Psoas muscle (tissue), 8 donors: ENCODE measurements at places on chromosomes 1 and 21. TPM values are rescaled to one million over a fixed set of nuclear protein-coding genes. Genes with fewer than 3 reads are reported as not detected.

GRCh38 chr1:5780324-5780716, 211.9 kb downstream of the NPHP4 start:
- no peak for DNase-seq

DNA sequence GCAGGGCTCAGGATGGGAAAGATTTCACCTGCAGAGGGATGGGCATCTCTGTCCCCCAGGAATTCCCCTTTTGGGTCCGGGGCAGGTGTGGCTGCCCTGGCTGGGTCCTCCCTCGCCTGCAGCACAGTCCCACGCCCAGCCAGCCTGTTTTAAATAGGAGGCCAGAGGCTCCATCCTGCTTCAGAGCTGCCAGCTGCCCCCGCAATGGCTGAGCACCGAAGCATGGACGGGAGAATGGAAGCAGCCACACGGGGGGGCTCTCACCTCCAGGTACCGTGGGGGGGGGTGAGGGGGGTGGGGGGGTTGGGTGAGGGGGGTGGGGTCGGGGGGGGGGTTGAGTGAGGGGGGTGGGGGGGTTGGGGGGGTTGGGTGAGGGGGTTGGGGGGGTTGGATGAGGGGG, 3.6 kb downstream of the SCNN1D start:
- DNase-seq = no peak

- DNase-seq = no peak
These were observed 55.5 kb downstream of the CAPN8 start for GRCh38 chr1:223609977-223610376.

GRCh38 chr1:93847811-93848288, 31.2 kb downstream of the DNTTIP2 start:
- DNase-seq = peak; percentile 72

GRCh38 chr1:8481650-8482380, 163.9 kb downstream of the SLC45A1 start:
- DNase-seq = no peak

- DNase-seq = no peak
These were observed 135.5 kb downstream of the TNFSF18 start for GRCh38 chr1:172915271-172915670.

- no peak for DNase-seq
These were observed 29.6 kb downstream of the CHIA start for GRCh38 chr1:111320066-111320879.

GRCh38 chr1:189851806-189852367, 625.8 kb downstream of the BRINP3 start:
- DNase-seq = no peak

DNA sequence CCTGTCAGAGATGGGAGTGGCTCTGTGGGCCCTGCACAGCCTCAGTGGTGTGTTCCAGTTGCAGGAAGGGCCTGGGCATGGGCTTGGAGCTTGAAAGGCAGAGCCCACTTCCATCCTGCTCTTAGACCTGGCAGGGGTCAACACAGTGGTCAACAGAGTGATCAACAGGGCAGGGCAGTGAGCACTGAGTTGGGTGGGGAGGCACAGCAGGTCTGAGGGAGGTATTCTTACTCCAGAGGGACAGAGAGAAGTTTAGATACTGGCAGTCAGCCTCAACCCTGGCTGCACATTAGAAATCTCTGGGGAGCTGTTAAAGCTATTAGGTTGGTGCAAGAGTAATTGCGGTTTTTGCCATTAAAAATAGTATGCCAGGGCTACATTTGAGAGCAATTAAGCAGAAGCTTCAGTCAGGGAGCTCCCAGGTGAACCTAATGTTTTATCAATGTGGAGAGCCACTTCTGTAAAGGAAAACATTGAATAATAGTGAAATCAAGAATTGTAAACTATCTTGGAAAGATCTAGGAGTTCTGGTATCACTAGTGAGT, 37.7 kb downstream of the SH3BGR start:
- no peak for DNase-seq

- DNase-seq = peak; percentile 47
These were observed 188.6 kb downstream of the FCRL5 start for GRCh38 chr1:157363660-157364140.

- peak; percentile 64 for DNase-seq
These were observed 9.9 kb upstream of the NPHP4 start for GRCh38 chr1:6001992-6002576.

- no peak for DNase-seq
These were observed 221.2 kb downstream of the SETD4 start for GRCh38 chr21:35838987-35839763.

GRCh38 chr1:16451841-16452528, 11.5 kb downstream of the NECAP2 start:
- DNase-seq = no peak

DNA sequence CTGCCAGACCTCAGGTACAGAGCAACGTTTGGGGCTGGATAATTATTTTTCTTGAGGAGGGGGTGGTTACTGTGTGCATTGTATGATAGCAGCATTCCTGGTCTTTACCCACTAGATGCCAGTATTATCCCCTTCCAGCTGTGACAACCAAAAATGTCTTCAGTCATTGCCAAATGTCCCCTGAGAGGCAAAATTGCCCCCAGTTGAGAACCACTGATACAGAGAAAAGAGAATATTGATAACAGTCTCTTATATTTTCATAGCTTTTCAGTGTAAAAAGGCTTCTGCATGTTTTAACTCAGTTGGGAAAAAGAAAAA, 51.8 kb upstream of the SYT14 start:
- no peak for DNase-seq

DNA sequence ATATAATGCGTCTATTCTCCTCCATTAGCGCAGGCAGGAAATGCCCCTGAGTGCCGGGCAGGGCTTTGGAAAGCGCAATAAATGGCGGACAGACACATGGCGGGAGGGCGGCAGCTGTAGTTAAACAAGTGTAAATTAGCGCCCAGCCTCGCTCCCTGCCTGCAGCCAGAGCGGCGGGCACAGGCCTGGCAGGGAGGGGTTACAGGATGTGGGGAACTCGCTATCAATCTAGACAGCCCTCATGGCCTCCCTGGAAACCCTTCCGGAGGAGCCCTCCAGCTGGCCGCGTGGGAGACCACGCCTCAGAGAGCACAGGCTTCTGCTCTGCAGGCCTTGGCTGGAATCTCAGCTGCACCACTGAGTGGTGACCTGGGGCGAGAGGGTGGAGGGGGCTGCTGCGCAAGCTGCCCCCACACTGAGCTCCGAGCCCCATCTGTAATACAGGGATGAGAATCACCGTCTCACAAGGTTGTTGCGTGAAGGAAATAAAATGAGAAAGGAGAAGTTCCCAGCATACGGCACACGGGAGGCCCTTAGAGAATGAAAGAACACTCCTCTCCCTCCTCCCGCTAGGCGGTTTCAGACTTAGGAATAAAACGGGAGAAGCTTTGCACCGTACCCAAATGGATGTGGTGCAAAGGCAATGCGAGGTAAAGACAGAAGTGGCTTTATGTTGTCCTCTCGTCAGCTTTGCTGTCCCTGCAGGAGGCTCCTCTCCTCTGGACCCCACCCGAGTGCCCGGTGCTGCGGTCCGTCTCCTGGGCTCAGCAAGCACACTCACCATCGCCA, 167.2 kb upstream of the POU3F1 start:
- no peak for DNase-seq

- DNase-seq = no peak
These were observed 23.7 kb upstream of the SLC2A5 start for GRCh38 chr1:9093091-9093490.

- no peak for DNase-seq
These were observed 17.1 kb downstream of the CACHD1 start for GRCh38 chr1:64487061-64487460.

- no peak for DNase-seq
These were observed at the start of gene KLHDC7A for GRCh38 chr1:18480315-18481189. Gene KLHDC7A, plus strand, starts transcription at chr1:18480930. Its CDS starts 52 bp downstream, at chr1:18480982.

DNA sequence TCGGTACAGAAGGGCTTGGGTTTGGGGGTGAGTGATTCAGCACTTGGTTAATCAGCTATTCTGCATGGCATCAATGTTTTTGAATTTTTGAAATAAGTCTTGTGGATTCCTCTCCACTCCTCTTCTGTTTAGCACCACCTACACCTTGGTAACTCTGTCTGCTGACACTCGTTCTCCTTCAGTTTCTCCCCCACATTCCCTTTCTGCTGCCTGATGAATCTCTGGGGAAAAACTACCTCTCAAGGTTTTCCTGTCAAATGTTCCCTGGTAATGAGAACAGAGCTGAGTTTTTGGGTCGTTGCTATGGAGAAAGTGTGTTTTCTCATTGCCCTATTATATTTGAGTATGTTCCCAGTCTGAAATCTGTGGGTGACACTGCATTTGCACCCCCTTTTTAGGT, 108.2 kb downstream of the GABPA start:
- no peak for DNase-seq

CCDC185 gene
- not detected for polyA plus RNA-seq

PEAR1 gene
- polyA plus RNA-seq = 4.6 TPM

ERICH3 gene
- not detected for polyA plus RNA-seq

GUCA2A gene
- not detected for polyA plus RNA-seq

KPRP gene
- not detected for polyA plus RNA-seq

LRRC53 gene
- not detected for polyA plus RNA-seq

GFI1 gene
- not detected for polyA plus RNA-seq
